ENCODE measurements at places on chromosomes 3 and 15. TPM values are rescaled to one million over a fixed set of nuclear protein-coding genes. Genes with fewer than 3 reads are reported as not detected.

GRCh38 chr15:69357773-69358771, 56.1 kb upstream of the KIF23 start:
- no peak for DNase-seq

DNA sequence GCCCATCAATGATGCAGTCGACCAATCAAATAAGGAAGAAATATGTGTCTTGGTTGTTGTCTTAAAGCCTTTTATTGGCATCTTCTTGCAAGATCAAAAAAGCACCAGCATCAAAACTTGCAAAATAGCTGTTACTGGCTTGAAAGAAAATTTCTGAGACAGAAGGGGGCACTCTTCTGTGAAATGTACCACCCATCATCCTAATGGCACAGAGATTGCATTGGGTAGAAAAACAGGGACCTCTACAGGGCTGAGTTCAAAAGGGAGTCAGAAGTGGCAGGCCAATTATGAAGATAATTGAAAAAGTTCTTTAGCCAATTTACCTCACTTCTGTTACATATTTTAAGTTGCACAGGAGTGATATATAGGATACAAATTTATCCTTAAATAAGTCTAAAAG, 122.3 kb upstream of the GPR149 start:
- no peak for DNase-seq

DNA sequence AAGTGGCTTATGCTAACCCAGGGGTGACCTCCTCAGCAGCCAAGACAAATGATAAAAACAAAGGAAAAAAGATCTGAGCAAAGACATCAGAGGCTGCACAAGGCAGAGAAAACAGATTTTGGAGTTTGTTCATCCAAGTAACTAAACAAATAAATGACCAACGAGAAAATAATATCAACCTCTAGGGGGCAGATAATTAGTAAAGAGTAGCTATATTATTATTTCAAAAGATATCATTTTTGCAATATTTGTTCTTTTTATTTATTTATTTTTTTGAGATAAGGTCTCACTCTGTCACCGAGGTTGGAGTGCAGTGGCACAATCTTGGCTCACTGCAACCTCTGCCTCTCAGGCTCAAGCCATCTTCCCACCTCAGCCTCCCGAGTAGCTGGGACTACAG, 101.8 kb downstream of the PCCB start:
- DNase-seq: no peak

GRCh38 chr15:91283155-91283554, 183.1 kb downstream of the SV2B start:
- no peak for DNase-seq

MYH15 gene
- total RNA-seq: 0.12 TPM

GRM7 gene
- total RNA-seq: not detected

All from activated CD4-positive, alpha-beta memory T cell treated with anti-CD3 and anti-CD28 coated beads for 36 hours (primary cell).